Cerebellar nuclear complex (tissue), 1 donor: ENCODE measurements at places on chromosomes 5 and 9.

- no peak for DNase-seq
Observed at GRCh38 chr9:91811024-91811909, 138.8 kb downstream of the ROR2 start.

DNA sequence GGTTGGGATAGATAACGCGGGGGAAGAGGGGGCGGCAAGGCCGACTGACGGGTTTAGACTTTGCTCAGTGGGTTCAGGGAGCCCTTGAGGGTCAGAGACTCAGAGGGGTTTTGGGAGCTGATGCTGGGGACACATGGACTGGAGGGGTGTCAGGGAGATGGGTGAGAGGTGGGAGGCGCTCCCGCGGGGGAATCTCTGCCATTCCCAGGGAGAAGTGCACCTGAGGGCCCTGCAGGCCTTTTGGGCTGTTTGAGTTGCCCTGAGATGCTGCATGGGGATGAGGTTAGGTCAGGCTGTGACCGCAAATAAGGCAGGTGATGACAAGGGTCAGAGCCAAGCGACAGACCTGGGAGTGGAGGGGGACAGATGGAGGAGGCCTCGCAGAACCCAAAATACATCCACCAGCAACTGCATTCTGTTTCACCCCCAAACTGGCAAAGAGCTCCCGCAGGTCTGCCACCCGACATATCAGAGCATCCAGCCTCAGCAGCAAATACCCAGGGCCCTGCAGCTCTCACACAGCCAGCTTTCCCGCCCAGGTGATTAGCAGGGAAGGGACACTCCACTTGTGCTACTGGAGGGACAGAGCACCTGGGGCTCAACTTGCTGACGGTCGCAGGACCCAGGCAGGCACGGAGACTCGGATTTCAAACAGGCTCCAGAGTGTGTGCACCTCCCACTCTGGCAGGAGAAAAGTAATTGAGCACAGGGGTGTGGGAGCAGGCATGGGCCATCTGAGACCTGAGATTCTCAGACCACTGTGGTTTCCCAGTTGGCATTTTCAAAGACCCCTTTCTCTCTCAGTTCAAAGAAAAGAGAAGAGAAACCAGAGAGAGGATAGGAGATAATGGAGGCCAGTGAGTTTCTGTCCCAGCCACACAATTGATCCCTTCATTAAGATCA, 26.4 kb downstream of the TMOD1 start:
- no peak for DNase-seq

DNA sequence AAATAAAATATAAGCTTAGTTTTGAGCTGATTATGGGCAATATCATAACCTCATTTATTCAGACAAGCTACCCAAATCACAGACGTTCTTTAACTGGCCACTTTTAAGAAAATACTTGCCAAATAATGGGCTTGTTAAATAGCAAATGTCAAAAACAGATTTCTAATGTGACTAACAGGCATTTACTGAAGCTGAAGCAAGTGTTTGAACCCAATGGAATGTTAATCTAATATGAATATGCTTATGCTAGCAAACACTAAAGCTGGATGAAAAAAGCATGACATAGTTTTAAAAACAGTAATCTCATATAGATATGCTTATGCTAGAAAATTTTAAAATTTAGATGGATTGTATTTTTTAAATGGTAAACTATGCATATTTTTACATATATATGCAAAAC, 411.6 kb upstream of the PTGER4 start:
- no peak for DNase-seq

DNA sequence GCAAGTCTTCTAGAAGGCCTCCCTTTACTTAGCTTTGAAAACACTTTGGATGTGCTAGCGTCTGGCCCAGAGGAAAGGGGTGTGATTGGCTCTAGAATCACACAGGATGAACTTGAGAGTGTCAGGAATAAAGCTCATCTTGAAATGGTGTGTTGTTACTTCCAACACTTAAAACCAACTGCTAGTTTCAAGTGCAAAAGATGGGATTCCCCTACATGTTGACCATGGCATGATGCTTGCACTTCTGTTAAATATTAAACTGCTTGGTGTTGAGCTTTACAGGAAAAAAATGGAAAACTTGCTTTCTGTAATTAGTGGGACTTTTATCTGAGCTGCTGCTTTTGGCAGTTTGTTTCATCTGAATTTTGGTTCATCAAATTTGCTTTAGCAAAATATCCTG, 261.1 kb downstream of the MED10 start:
- no peak for DNase-seq

- no peak for DNase-seq
Observed at GRCh38 chr9:130770679-130771442, 64.2 kb upstream of the ABL1 start.

GRCh38 chr5:17832949-17833745, 198.9 kb downstream of the TAF11L14 start:
- no peak for DNase-seq

DNA sequence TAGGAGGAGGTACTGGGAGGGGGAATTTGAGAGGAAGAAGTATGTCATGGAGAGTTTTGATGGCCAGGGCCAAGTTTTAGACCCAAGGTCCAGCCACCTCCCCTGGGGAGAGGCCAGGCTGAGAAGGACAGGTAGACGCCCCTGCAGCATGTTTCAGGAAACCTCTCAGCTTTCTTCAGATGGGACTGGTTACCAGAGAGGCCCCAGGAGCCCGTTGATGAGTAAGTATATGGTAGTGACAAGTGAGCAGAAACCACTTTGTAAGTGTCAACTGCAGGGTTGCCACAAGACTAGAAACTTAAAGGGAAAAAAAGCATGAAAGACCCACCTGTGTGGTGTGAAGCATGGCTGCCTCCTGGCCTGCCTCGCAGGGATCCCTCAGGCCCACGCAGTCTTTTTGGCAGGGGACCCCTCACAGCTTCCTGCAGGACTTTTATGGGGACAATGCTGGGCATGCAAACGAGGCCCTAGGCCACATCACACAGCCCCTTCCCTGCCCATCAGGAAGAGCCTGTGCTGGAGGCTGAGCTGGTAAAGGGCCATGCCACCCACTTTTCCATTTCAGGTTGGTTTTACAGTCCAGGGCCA, 255.9 kb downstream of the FSTL4 start:
- no peak for DNase-seq

GRCh38 chr9:136799854-136800657, 3.9 kb downstream of the CCDC183 start:
- peak; percentile 54 for DNase-seq

- DNase-seq = no peak
Observed at GRCh38 chr5:77170-77501, 14.8 kb upstream of the PLEKHG4B start.

DNA sequence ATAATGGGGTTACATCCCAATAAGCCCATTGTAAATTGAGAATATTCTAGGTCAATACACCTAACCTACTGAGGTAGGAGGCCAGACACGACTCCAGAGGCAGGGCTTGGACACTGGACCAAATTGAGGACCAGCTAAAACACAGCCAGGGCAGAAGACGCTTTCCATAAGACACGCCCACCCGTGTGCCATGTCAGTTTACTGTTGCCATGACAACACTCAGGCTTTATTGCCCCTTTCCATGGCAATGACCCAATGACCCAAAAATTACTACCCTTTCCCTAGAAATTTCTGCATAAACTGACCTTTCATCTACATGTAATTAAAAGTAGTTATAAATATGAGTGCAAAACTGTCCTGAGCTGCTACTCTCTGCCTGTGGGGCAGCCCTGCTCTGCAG, 31.5 kb downstream of the SLC22A4 start:
- DNase-seq = no peak

GRCh38 chr5:78855026-78855425, 130.1 kb downstream of the ARSB start:
- DNase-seq = no peak

DNA sequence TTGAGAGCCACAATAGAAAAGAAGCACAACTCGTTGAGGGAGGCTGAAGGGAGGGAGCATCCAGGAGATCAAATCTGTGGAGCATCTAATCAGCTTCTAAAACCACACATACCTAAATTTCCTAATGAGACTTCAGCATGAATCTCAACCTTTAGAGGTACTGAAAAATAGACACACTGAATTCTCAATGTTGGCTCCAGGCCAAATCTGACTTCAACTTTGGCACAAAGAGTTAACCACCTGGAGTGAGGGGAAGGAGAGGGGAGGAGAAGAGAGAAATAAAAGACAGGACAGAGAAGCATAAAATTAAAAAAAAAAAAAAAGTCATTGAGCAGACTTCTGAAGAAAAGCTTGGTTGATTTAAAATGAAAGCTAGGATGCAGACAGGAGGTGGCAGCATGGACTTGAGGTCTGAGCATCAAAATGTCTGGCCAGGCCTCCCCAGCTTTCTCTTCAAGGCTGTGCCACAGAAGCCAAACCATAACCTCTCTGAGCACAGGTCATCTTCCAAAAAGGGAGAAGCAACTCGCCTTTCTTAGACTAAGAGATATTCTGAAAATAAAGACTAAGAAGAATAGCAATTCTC, 205.6 kb downstream of the DENND1A start:
- no peak for DNase-seq

- DNase-seq = no peak
Observed at GRCh38 chr9:97524424-97524823, 23.0 kb downstream of the TMOD1 start.

GRCh38 chr5:141883892-141884318, 5.7 kb upstream of the PCDH1 start:
- DNase-seq = no peak

- DNase-seq = no peak
Observed at GRCh38 chr9:78582821-78583220, 285.9 kb downstream of the PSAT1 start.

GRCh38 chr9:129027685-129028191, 393 bp downstream of the SH3GLB2 start:
- no peak for DNase-seq

GRCh38 chr5:127353327-127353726, 62.7 kb downstream of the MEGF10 start:
- no peak for DNase-seq

GRCh38 chr5:108382784-108383330, 959 bp upstream of the FBXL17 start:
- DNase-seq = no peak

- DNase-seq = no peak
Observed at GRCh38 chr9:3028535-3028934, 184.6 kb upstream of the PUM3 start.

GRCh38 chr5:10701567-10702039, 59.4 kb downstream of the DAP start:
- no peak for DNase-seq

GRCh38 chr5:57716661-57717060, 234.1 kb upstream of the ACTBL2 start:
- DNase-seq = no peak

DNA sequence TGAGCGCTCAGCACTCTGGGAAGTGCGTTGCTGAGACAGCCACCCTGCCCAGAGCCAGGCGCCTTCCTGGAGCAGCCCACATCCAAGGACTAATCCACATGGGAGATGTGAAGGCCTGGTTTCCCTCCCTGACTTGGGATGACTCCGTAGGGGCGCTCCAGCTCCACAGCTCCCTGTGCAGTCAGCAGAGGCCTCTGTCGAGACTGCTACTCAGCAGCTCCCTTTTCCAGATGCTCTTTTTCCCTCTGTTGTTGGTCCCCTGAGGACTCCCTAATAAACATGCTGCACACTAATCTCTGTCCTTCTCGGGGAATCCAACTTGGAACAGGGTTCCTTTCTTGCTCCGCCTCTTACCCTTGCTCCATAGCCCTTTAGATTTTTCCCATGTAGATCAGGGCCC, 237.3 kb downstream of the ZSWIM6 start:
- DNase-seq = no peak

DNA sequence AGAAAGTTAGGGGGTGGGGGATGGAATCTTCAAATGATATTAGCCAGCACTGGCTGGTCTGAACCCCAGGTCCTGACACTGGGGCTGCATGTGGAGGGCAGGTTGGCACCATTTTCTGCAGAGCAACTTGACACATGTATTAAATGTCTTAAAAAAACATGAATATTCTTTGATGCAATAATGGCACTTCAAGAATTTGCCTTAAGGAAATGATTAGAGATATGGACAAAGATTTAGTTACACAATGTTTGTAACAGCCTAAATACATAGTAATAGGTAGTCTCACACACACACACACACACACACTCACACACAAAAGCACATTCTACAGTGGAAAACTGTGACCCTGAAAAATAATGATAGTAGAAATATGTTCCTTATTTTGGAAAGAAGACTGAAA, 3.6 kb downstream of the SVEP1 start:
- DNase-seq = no peak

GRCh38 chr5:102826629-102827028, 71.5 kb downstream of the PAM start:
- DNase-seq = no peak

DNA sequence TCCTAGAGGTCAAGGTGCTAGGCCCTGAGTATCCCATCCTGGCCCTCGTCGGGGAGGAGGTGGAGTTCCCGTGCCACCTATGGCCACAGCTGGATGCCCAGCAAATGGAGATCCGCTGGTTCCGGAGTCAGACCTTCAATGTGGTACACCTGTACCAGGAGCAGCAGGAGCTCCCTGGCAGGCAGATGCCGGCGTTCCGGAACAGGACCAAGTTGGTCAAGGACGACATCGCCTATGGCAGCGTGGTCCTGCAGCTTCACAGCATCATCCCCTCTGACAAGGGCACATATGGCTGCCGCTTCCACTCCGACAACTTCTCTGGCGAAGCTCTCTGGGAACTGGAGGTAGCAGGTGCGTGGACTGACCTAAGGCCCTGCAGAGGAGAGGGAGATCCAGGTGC, 7.9 kb downstream of the BTNL9 start:
- no peak for DNase-seq

DNA sequence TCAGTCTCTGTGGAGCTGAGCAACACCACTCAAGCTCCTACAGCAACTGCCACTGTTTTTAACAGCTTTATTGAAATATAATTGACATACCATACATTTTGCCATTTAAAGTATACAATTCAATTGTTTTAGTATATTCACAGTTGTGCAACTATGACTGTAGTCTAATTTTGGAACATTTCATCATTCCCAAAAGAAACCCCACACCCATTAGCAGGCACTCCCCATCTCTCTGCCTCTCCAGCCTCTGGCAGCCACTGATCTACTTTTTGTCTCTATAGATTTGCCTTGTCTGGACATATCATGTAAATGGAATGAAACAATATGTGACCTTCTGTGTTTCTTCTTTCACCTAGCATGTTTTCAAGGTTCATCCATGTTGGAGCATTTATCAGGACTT, 43.5 kb downstream of the RUSC2 start:
- DNase-seq = no peak

- no peak for DNase-seq
Observed at GRCh38 chr5:157541447-157542118, 34.0 kb downstream of the ADAM19 start.

- no peak for DNase-seq
Observed at GRCh38 chr9:134214766-134215419, 50.5 kb upstream of the RNU6ATAC start.

GRCh38 chr9:121776739-121777637, 125.6 kb downstream of the DAB2IP start:
- no peak for DNase-seq

GRCh38 chr5:33807771-33808170, 84.0 kb downstream of the ADAMTS12 start:
- DNase-seq = no peak

GRCh38 chr5:33840927-33841547, 50.8 kb downstream of the ADAMTS12 start:
- no peak for DNase-seq

- no peak for DNase-seq
Observed at GRCh38 chr9:98993570-98993945, 49.9 kb downstream of the COL15A1 start.
